ENCODE measurements at places on chromosomes 7 and 10.

DNA sequence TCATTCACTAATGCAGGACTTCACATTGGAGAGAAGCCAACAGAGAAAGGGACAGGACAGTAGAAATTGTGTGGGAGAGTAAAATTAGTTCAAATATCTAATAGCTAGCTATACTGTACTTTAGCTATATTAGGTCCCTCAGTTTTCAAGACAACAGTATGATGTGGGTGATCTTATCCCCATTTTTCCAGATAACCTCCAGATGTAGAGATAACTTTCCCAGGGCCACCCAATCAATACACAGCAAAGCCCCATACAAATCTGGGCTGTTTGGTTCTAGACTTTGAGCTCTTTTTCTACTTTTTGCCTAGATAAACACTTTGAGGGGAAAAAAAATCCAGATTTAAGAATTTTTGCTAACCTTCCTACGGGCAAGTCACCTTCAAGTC, 482 bp upstream of the CLDN12 start:
- DNase-seq, result no peak

DNA sequence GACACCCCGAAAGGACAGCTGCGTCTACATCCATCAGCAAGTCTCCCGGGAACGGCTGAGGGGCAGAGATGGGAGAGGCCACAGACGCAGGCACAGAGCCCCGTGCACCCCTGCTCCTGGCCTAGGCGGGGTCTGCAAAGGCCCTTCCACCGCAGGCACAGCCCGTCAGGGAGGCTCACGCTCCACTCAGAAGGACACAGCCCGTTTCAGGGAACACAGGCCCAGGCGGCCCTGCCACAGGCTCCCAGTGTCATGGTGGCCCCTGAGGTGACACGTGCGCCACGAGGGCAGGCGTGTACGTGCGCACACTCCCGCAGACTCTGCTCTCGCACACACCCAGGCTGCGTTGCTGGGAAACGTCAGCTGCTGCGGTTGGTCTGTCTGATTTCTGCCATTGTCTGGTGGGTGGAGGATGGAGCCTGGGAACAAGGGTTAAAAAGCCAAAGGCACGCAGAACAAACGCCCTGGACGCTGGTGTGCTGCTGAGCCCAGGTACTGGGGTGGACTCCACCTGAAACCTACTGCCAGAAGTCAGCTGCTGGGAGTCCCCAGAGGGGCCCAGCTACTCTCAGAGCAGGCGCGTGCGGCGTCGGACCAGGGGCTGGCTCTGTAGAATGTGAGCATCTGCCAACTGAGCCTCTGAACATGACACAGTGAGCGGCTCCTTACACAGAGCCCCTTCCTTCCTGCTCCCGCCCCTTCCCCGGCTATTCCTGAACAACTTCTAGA, 13.1 kb downstream of the GPER1 start:
- DNase-seq, result peak; percentile 63

DNA sequence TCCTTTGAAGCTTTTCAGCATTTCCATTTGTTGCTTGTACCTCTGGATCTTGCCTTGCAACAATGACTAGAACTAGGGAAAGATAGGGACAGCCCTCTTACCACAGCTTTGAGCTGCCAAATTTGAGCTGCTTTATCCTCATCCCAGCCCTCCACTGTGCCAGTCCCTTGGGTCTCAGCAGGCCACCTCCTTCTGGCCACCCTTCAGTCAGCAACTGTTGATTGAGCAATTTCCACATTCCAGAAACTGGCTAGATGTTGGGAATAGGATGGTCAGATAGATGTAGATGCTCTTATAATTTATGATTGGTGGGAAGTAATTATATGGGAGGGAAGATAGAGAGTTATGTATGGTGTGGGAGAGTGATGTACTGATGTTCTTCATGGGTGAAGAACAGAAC, 100.1 kb downstream of the ST7 start:
- no peak for DNase-seq

DNA sequence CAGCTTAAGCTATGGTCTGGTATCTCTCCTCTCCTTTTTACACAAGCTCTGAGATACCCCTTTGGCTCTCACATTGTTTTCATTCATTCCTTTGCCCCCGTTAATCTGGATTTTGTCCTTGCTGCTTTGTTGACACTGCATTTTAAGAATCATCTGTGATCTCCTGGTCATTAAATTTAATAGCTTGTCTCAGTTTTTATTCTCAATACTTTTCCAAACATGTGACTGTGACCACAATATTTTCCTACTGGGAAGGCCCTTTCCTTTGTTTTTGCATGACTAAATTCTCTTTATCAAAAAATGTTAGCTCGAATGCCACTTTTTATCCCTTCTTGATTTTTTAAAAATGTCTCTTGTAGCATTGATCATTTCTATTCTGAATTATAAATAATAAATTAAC, 171.2 kb downstream of the SUGCT start:
- DNase-seq, result no peak

DNA sequence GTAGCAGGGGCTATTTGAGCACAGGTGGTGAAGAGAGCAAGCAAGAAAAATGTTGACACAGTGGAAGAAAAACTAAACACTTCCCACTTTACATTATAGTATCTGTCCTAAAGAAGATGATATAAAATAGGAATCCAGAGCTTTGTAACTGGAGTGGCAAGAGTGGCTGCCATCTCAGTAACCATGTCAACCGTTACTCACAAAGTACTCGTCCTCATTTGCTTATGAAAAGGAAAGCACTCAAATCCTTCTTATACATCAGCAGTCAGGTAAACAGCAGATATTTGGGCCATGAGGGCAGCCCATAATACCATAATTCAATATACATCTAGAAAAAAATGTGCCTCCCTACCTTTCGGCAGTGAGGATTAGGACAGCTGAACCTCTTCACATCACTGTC, 70.1 kb downstream of the RNF216 start:
- no peak for DNase-seq

- DNase-seq, result no peak
These were observed 4.5 kb downstream of the BBIP1 start for GRCh38 chr10:110914431-110914830.

DNA sequence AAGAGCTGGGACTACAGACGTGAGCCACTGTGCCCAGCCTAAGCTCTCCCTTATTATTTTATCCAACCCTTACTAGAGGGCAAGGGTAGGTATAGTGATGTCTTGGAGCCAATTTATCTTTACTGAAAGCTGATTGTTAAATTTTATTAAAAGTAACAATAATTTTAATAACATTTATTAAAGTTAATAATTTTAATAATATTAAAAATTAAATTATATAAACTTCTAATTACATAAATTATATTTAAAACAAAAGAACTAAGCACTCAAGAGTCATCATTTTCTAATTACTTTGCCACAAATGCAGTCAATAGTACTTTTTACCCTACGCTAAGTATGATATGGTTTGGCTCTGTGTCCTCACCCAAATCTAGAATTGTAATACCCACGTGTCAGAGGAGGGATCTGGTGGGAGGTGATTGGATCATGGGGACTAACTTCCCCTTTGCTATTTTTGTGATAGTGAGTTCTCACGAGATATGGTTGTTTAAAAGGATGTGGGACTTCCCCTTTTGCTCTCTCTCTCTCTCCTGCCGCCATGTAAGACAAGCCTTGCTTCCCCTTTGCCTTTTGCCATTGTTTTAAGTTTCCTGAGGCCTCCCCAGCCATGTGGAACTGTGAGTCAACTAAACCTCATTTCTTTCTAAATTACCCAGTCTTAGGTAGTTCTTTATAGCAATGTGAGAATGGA, 58.4 kb upstream of the ETV1 start:
- DNase-seq, result no peak

DNA sequence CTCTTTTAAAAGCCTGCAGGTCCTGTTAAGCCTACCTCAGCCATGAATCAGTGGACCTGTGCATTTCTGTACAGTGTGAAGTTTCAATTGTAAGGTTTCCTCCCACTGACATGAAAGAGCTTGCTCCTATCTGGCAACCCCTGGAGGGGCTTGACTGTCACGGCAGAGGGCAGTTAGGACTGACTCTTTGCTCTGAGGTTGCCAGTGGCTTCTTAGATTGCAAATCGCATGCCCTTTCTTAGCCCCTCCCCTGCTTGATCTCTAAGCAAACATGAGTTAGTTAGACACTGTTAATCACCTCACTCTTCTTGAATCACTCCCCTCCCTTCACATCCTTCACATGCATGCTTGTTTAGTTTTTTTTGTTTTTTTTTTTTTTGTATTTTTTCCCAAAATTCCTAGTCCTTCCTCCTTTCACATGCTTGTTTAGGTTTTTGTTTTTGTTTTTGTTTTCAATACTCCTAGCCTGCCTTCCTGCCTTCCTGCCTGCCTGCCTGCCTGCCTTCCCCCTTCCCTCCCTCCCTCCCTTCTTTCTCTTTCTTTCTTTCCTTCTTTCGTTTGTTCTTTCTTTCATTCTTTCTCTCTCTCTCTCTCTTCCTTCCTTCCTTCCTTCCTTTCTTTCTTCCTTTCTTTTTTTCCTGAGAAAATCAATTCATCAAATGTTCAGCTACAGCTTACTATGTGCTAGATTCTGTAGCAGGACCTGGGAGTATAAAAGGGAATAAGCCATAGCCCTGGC, 6.0 kb upstream of the HIPK2 start:
- no peak for DNase-seq

GRCh38 chr7:50864694-50865093, 82.0 kb upstream of the GRB10 start:
- no peak for DNase-seq

- peak; percentile 76 for DNase-seq
These were observed 175.3 kb upstream of the SH2B2 start for GRCh38 chr7:102111061-102112041.

GRCh38 chr7:98203261-98203963, 7.8 kb upstream of the BHLHA15 start:
- DNase-seq, result no peak

GRCh38 chr10:103936022-103936421, 18.0 kb upstream of the STN1 start:
- DNase-seq, result peak; percentile 38

DNA sequence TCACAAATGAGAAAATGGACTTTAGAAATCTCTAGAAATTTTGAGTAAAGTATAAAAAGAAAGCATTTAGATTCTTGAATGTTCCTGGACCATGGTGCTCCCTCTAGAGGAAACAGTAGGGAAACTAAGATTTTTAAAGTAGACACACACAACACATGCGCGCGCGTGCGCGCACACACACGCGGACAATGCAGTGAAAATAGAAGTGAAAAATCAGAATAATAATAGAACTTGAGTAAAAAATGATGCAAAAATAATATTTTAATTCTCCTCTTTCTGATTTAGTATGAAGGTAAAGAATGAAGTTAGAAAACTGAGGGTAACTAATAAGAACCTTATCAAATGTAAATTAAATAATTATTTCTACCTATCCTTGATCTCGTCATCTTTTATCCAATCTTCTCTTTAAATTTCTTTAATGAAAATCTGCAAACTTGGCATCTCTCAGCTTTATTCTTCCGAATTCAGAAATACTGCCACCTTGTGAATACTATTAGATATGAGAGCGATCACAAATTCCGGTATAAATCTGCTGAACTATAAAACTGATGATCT, 117.0 kb upstream of the AMPH start:
- no peak for DNase-seq

- DNase-seq, result no peak
These were observed 56.0 kb downstream of the TNRC18 start for GRCh38 chr7:5367661-5368060.

- no peak for DNase-seq
These were observed 1135.2 kb downstream of the CNTNAP2 start for GRCh38 chr7:147251751-147252325.

- no peak for DNase-seq
These were observed 60.2 kb downstream of the LSMEM1 start for GRCh38 chr7:112540839-112541577.

DNA sequence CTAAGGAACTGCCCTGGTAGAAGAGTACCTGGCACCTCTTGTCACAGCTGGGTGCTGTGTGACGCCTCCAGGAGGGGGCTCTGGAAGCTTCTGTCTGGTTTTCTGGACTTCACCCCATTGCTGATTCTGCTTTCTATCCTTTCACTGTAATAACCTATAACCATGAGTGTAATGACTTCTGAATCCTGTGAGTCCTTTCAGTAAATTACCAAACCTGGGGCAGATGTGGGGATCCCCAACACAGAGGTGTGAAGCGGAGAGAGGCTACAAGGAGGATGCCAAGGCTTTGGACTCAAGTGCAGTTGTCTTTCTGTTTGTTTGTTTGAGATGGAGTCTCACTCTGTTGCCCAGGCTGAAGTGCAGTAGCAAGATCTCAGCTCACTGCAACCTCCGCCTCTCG, 143.7 kb downstream of the SFMBT2 start:
- DNase-seq, result no peak

GRCh38 chr7:21983056-21983455, 37.4 kb upstream of the CDCA7L start:
- DNase-seq, result no peak

GRCh38 chr7:157139111-157139809, 534 bp downstream of the UBE3C start:
- peak; percentile 21 for DNase-seq

DNA sequence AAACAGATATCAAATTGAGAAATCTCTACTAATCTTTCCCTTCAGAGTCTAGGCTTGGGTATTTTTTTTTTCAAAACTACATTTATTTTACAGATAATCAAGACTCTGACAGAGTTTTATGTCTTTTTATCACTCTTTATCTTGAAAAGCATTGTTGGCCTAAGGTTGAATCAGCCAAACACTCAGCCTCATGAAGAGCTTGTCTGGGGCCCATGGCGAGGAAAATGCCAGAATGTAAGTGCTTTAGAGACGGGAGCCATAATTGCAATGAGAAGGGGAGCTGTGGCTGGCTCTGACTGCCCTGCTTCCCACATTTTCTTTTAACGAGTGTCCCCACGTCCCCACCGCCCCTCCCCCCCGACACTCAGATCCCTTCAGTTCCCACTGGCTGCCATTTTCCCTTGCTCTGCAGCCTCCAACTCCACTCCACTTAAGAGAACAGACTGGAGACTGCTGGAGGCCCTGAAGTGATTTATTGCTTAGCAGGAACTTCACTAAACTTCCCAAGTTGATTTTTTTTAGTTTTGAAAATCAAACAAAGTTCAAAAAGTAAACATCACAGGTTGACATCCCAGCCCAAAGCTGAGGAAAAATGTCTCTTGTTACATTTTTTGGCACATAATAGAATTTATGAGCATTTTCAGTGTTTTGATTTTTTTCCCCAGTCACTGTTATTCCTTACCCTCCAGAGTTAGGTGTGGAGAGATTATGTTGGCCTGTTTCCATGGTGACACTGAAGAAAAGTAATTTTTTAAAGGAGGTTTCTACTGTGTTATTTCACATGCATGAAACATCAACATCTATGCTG, 637.5 kb upstream of the GALNT17 start:
- no peak for DNase-seq

DNA sequence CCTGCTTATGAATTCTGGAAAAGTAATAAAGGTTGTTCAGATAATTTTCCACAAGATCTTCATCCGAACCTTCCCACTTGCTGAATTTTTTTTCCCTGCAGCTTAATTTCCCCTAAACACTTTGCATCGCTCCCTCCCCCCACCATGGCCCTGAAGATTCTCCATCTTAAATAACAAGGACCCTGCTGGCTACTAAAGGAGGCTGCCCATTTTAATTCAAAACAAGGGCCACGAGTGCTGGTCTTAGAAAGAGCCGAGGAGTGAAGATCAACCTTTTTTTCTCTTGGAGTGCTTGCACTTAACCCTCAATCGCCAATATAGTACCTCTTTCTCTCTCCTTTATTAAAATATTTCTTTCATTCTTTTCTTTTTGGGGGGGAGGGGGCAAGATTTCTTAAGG, 9.2 kb upstream of the SP8 start:
- DNase-seq, result no peak

GRCh38 chr10:21687266-21688008, 153.4 kb downstream of the MLLT10 start:
- DNase-seq, result no peak

All from SJCRH30 (cell line).